Nucleus accumbens (tissue), 56 donors: ENCODE measurements at places on chromosomes 5 and 9.

DNA sequence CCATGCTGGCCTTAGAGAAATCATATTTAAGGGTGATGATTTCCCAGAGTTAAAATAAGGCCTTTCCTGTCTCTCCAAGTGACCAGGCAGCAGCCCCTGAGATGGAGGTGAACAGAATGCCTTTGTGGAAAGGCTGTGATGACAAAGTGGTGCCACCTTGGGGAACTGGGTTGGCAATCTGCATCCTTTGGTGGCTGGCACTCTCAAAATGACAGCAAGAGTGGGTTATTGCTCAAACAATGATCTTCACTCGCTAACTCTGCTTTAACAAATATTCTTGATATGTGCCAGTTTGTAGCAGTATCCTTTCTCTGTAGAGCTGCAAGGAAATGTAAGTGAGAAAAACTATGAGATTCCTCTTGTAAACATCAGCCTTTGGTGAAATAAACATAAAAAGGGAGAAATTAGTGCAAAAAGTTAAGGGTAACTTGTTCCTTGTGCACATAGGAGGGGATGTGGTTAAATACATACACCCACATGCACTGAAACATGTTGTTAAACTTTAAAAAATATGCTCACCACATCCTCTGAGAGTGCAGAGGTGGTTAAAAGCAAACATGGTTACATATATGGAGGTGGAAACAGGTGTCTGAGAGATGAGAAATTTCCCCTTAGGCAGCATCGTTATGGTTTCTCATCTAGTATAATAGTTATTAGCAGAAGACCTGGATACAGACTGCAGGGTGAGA lies 373.4 kb upstream of the CTNND2 start:
- DNase-seq: no peak

DNA sequence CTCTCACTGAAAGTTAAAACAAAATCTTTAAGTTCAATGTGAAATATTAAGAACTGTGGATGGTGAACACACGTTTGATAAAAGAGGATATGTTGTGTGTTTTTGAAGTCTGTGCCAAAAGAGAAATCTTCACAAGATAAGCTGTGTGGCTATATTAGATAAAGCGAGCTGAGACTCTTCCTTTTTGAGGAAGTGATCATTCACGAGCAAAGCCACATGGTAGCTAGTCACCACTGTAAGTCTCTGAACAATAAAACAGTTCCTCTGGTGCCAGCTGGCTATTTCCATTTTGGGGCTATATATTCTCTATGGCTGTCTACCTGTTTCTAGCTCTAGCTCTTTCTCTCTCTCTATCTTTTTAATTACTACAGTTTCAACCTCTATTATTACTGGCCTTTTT lies 1849.2 kb upstream of the C9orf72 start:
- DNase-seq: no peak

DNA sequence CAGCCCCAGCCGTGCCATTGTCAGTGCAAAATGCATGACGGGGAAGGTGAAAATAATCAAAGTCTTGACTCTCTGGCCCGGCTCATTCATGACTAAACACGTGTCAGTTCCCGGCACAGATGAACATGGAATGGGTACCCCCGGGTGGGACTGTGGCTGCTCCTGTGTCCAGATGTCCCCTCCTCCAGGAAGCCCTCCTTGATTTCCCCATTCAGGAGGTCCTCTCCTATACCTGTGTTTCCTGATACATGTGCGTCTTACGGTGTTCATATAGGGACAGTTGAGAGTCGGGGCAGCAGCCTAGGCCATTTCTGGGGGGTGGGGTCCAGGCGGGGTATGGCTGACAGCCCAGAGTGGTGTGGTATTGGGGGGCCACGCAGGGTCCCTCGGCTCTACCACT lies 19.5 kb downstream of the RXRA start:
- no peak for DNase-seq

DNA sequence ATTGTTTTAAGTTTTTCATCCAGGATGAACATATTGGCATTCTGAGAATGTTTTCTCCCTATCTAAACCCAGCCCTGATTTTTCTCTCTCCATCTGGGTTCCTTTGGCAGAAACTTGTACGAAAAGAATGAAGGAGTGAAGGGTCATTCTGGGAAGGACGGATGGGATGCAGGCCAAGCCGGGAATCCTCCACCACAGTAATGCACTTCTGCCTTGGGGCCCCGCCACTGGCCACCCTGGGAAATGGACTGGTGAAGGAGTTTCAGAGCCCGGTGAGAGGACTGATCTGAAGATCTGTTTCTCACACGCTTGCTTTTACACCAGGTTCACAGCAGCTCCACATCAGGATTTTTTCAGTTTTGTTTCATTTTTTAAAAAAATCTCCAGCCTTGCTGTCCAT lies 554.8 kb downstream of the BNC2 start:
- DNase-seq: no peak

- DNase-seq: no peak
These were observed 123.7 kb downstream of the NFIB start for GRCh38 chr9:14190240-14190639.

- DNase-seq: no peak
These were observed 342.6 kb downstream of the GLIS3 start for GRCh38 chr9:3957306-3957705.

DNA sequence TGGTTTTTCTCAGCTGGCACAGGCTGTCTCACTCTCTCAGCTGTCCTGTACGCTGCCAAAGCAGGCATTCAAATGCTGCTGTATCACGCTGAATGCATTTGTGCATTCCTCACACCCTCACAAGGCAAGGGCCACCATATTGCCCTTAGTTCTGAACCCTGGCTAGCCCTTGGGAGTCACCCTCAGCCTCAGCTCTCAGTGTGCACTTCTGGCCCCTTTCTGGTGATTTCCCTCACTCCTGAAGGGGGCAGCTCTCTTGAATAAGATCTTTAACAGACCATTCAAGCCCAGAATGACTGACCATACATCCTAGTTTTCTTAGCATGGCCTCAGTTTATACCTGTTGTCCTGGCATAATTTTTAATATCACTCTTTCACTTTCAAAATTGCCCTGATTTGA lies 84.3 kb downstream of the HTR1A start:
- DNase-seq: no peak

GRCh38 chr9:138098908-138099791 lies 221.6 kb downstream of the CACNA1B start:
- no peak for DNase-seq
